Sciatic nerve (tissue), 2 donors: ENCODE measurements at places on chromosomes 16 and 17. TPM values are rescaled to one million over a fixed set of nuclear protein-coding genes. Genes with fewer than 3 reads are reported as not detected.

DNA sequence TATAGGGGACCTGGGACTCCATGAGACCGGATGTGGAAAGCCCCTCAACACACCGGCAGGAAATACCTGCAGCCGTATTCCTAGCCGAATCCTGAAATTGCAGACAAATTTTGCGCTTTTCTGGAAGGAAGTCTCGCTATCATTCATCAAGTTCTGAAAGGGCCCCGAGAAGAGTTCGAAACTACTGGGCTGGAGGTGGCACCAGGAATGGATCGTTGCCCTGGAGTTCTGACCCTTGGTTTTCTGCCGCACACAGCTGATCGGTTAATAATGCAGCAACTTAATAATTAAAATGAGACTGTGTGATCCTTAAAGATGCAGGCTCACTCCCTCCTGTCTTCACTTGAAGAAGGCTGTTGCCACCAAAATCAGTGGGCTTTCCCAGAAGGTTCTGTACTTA lies 55.7 kb upstream of the MRTFB start:
- no peak for DNase-seq

- DNase-seq: no peak
These were observed 117.1 kb upstream of the COX10 start for GRCh38 chr17:13952009-13952750.

DNA sequence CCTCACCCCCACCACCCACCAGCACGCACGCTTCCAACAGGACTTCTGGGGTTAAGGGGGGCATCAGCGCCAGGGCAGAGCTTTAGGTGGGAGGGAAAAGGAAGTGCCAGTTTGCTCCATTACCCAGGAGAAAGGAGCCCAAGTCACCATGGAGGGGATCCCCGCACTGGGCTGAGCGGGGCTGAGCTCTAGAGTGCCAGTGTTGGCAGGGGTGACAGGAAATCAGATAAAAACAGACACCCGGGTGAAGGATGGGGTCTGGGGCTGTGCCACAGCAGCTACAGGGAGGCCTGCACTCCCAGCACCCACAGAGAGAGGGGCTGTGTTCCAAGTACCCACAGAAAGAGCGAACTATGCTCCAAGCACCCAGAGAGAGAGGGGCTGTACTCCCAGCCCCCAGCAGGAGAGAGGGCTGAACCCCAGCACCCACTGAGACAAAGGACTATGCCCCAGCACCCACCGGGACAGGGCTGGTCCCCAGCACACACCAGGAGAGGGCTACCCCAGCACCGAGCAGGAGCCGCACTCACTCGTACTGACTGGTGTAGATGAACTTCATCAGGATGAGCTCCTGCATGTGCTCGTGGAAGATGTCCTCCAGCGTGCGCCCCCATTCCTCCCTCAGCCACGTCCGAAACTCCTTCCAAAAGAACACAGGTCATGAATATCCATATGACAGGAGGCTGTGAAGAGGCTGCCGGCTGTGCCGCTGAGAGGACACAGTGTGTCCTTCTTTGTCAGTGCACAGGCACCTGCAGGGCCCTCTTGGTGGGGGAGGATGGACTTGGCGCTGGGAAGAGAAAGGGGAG lies 18.6 kb upstream of the C16orf95 start:
- no peak for DNase-seq

- DNase-seq: no peak
These were observed 39.4 kb downstream of the TBC1D16 start for GRCh38 chr17:79996291-79996690.

GRCh38 chr16:8070506-8070905 lies 519.8 kb downstream of the TMEM114 start:
- DNase-seq: no peak

CWC25 gene
- total RNA-seq: 25.6 TPM

AATK gene
- total RNA-seq: 440 TPM
